NCI-H524 treated with DMSO at 0.1 percent for 48 hours (cell line): ENCODE measurements at places on chromosomes 11 and 22.
A peak's percentile ranks its signal among the peaks of the same experiment; 100 is the strongest.

- DNase-seq = no peak
Observed at GRCh38 chr11:35826949-35827348, 116.9 kb upstream of the LDLRAD3 start.

DNA sequence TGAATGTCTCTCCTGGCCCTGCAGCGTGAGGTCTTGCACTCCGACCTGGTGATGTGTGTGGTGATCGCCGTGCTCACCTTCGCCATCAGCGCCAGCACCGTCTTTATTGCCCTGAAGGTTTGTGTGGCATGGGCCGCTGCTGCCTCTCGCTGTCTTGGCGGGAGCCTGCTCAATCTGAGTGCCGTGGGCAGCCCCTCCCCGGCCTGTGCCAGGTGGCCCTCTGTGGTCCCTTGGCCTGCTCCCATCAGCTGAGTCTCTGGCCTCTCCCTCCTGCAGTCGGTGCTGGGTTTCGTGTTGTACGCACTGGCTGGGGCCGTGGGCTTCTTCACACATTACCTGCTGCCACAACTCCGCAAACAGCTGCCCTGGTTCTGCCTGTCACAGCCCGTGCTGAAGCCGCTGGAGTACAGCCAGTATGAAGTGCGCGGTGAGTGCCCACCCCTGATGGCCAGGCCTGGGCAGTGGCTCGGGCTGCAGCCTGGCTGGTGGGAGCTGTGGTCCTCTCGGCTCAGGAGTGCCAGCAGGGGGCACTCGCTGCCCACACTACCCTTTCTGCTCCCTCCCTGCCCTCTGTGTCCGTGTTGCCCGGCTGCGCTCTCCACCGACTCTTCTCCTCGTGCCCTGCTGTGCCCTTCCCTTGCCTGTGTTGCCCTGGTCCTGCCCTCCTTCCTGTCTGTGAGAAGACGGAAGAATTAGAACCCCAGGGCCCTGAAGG, 10.2 kb downstream of the PCNX3 start:
- DNase-seq = no peak

DNA sequence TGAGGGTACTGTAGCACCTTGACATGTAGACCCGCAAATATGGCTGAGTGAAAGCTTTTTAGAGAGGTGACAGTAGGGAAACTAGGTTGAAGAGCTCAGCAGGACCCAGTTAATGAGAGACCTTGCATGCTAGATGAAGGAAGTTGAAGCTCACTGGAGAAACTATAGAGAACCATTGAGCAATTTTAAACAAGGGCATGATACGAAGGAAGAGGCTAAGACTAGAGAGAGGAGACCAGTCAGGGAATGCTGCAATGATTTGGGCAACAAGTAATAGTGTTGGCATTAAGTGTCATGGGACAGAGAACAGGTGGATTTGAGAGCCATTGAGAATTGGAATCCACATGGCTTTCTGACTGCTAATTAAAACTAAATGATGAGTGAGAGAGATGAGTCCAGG, 4.1 kb downstream of the OLFML1 start:
- no peak for DNase-seq

DNA sequence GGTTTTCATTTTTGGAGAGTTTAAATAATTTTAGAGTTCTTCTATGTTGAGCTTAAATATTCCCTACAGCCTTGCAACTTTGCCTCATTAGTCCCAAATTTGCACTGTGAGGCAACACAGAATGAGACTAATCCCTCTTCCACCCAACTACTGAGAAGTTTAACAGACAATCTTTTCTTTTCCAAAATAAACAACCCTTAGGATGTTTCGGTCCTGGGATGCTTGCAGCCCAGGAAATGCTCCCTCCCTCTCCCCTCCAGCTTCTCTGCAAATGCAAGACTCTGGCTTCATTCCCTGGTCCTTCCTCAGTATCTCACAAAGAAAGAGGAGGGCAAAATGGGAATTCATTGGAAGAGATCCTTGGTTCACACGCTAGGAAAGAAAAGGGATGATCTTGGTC, 222.5 kb downstream of the ST3GAL4 start:
- no peak for DNase-seq

DNA sequence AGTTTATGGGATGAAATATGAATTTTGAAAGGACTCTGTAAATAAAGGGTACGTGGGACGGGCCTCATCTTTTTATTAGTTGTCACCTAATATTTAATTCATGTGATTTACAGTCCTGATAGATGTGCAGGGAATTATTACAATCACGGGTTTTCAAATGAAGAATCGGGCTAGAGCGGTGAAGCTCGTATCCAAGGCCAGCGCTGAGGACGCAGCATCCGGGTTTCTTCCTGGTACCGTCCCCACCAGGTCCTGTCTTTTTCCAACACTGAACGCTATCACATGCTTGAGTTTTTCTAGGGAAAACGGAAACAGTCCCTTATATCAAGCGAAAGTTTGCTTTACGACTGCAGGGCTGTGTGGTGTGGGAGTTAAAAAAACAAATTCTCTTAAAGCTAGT, 787 bp downstream of the SMDT1 start:
- DNase-seq = no peak

DNA sequence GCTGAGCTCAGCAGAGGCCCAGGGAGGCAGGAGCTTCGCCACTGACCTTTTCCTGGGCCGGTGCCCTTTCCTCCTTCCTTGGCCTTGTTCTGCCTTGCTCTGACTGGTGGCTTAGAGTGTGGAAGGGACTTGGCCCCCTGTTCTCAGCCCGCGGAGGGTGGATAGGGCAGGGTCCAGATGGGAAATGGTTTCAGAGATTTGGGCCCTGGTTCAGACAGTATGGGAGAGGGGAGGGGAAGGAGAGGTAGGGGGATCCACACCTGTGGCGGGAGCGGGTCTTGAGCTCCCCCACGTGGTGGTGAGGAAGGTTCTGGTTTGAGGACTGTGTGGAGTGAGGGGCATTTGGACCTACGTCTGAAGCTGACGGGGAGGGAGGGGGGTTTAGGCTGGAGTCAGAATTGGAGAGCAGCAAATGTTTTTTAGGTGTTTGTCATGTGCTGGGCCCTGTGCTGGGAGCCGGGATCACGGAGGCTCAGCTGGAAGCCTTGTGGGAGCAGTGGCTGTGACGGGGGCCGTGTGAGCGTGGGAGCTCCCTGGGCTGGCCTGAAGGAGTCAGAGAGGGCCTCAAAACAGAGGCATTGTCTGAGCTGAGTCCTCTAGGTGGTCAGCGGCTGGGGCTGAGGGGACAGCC, 27.2 kb downstream of the SHANK3 start:
- no peak for DNase-seq

GRCh38 chr22:33300165-33300564, 242.0 kb upstream of the SYN3 start:
- DNase-seq = no peak

DNA sequence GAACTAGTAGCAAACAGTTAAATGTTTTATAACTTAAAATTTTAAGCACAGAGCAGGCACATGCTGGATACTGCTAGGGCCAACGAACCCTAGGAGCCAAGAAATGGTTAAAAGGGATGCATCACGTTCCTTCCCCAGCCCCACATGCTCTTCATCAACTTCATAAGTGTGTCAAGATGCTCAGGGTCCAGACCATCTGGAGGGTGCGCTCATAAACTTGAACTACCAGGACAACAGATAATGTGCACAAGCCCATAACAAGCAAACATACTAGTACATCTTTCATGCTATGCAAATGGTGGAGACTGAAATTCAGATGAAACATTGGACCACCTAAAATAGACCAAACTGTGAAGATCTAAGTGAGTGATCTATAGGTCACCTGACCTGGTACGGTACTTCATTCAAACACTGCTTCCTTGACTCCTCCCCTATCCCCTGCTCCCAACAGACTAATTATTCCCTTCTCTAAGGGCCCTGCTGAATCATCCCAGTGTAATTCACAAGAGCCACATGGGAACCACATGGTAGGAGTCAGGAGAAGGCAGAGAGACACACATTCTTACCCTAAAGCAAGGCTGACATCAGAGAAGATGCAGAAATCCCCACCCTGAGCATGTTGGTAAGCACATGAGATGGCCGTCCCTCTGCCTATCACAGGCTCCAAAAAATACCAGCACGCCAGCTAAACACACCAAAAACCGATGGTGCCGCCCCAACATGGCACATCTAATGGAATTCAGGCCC, 83.9 kb downstream of the ETS1 start:
- peak; percentile 88 for DNase-seq
